Activated naive CD4-positive, alpha-beta T cell treated with anti-CD3 and anti-CD28 coated beads, Interleukin-2, amount 50 U/mL, for 72 hours (primary cell): ENCODE measurements at places on chromosomes 3 and 15. TPM values are rescaled to one million over a fixed set of nuclear protein-coding genes. Genes with fewer than 3 reads are reported as not detected.

DNA sequence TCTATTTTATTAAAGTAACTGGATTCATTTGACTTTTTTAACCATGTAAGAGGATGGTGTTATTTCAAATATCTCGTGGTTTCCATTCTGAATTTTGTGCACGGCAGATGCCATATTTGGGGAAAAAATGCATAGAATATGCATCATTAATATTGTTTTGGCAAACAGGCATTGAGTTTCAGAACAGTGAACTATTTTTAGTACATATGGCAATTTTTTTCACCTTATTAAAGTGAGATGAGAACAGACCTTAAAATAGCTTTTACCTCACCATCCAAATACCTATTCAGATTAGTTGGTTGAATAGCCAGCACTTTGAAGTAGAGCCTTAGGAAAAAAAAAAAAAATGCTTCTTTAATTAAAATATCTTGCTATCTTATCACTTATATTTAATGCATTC lies 117.3 kb upstream of the FLNB start:
- DNase-seq: no peak

The COL8A1 gene
- not detected for total RNA-seq

The LRRN1 gene
- total RNA-seq: 0.16 TPM

DNA sequence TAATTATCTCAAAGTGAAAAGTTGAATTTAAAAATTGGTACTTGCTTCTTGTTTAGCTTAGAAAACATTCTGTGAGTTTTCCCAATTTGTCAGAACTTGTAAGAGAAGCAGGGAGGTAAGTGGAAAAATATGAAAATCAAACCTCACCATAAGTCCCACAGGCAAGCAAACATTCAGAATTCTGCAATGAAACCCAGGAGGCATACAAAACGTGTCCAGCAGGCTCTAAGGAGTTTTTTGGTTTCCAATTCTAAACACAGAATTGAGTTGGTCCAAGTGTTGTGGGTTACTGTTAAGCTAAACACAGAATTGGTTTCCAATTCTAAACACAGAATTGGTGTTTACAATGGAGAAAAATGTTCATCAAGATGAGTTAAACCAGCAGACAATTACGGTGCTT lies 27.1 kb upstream of the ACKR4 start:
- no peak for DNase-seq

The C3orf33 gene
- 1.7 TPM for total RNA-seq

The PTX3 gene
- not detected for total RNA-seq

GRCh38 chr15:69660114-69660513 lies 207.5 kb downstream of the RPLP1 start:
- DNase-seq: no peak

- no peak for DNase-seq
Observed at GRCh38 chr15:68176601-68177000, 28.5 kb downstream of the CALML4 start.

The GABRR3 gene
- total RNA-seq: not detected

DNA sequence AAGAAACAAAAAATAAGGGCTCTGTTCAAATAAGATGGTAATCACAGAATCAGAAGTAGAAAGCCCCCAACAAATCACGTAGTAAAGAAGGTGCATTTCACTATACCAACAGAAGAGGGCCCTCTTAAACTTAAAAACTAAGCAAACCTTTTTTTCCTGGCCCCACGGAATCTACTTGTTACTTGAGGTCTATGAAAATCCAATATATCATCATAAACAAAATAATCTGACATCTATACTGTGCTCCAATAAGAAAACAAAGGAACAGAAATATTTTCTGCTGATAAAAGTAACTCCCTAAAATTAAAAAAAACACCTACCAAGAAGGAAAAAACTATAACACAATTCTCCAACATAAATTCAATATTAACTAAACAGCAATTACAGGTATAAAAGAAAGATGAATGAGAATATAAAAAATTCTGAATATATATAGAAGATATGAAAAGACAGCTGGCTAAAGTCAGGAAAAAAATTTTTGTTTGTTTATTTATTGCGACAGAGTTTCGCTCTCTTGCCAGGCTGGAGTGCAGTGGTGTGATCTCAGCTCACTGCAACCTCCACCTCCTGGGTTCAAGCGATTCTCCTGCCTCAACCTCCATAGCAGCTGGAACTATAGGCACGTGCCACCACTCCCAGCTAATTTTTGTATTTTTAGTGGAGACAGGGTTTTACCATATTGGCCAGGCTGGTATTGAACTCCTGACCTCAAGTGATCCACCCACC lies 81.8 kb downstream of the CLASP2 start:
- DNase-seq: no peak

The GATM gene
- total RNA-seq: 3.7 TPM

DNA sequence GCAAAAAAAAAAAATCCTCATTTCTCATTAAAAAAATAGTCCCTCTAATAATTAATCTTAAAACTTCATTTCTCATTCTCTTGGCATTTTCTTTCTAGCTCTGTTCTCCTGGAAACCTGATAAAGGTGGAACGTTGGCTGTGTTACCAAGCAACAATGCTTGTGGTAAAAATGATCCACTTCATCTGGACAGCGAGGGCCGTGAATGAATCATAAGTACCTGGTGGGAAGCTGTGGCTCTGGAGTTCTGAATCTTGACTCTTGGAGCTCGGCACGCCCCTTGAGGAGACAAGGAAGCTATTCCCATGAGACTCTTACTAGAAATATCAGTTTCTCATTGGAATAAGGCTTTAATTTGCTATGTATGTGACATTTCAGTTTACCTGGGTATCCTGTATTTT lies 32.5 kb downstream of the BCL2L10 start:
- DNase-seq: no peak

- DNase-seq: no peak
Observed at GRCh38 chr3:149442851-149443544, 31.5 kb upstream of the TM4SF4 start.

- no peak for DNase-seq
Observed at GRCh38 chr15:83108266-83109219, 1.1 kb downstream of the TM6SF1 start.

GRCh38 chr3:15768421-15769255 lies 29.1 kb downstream of the ANKRD28 start:
- no peak for DNase-seq

The PLAAT1 gene
- total RNA-seq: not detected

The IMPG2 gene
- 0.09 TPM for total RNA-seq

DNA sequence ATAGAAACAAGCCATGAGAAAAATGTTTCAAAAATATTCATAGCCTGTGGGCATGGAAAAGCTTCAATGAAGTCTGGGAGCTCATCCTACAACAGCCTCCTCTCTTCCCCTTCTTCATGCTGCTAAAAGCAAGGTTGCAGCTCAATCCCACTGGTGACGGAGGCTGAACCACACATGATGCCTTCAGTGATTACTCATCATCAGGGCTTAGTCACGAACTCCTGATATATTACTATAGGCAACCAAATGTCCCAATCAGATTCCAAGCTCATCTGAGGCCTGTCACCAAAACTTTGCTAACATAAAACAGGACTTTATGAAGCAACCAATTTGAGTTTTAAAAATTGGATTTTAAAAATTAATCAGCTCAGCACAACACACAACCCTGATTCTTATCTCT lies 24.0 kb upstream of the SLC24A5 start:
- no peak for DNase-seq

The LAMB2 gene
- not detected for total RNA-seq

The SLC28A2 gene
- total RNA-seq: not detected

GRCh38 chr3:23094890-23095462 lies 108.2 kb upstream of the UBE2E2 start:
- no peak for DNase-seq

The CD96 gene
- total RNA-seq: 97.9 TPM

The CCR8 gene
- total RNA-seq: 0.53 TPM

The CPLX3 gene
- total RNA-seq: 0.25 TPM

- no peak for DNase-seq
Observed at GRCh38 chr15:81111510-81112470, 22.3 kb upstream of the CFAP161 start.
